ENCODE measurements at places on chromosomes 4 and X.

DNA sequence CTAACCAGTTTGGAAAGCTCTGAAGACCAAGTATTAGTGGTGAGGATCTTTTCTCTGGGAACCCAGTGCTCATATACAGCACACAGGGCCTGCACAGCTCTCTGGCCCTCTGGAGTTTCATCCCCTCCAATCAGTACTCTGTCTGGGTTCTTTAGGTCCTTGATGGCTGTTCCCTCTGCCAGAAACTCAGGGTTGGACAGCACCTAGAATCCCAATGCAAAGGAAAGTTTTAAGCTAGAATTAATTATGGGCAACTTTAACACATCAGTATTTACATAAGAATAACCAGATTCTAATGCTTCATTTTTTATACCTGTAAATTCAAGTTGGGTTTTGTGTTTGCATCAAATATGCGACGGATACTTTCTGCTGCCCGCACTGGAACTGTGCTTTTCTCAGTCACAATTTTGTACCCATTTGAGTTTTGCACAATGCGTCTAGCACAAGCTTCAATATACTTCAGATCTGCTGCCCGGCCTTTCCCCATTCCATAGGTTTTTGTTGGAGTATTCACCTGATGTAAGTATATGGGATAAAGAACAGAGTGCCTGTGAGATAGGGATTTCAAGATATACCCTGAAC is 16.8 kb downstream of the UGDH start:
- no peak for DNase-seq

- DNase-seq, result peak; percentile 63
These were observed 266.8 kb downstream of the C4orf33 start for GRCh38 chr4:129362691-129363274.

DNA sequence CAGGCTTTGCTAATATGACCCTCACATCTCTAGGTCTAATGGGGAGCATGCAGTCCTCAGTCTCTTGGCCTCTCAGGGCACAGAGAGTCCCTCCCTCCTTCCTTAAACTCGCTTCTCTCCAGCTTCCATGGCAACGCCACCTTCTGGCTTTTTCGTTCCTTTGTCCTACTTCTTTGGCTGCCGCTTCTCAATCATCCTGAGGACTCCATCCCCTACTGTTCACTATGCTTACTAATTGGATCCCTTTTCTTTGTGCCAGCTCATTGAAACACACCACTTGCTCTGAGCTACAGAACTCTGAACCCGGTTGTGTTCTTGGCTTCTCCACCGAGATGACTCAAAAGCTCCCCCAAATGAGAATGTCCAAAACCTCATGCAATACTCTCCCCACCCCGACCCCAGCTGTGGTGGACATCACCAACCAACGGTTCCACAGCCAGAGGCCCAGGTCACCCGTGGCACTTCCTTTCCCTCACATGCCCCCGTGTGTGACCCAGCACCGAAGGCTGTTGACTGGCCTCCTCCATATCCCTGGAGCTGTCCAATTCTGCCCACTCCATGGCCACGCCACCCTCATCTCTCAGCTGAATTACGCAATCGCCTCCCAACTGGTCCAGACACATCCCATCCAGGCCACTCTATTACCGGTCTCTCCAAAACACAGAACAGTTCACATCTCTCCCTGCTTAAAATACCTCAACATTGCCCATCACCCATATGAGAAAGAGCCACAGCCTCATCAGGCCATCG is 34.7 kb downstream of the CRMP1 start:
- DNase-seq, result no peak

- DNase-seq, result no peak
These were observed 40.5 kb downstream of the NFKB1 start for GRCh38 chr4:102541697-102542096.

- no peak for DNase-seq
These were observed 88.4 kb downstream of the AFF2 start for GRCh38 chrX:148588649-148589310.

GRCh38 chr4:40421839-40422708 is 86.9 kb downstream of the CHRNA9 start:
- no peak for DNase-seq

DNA sequence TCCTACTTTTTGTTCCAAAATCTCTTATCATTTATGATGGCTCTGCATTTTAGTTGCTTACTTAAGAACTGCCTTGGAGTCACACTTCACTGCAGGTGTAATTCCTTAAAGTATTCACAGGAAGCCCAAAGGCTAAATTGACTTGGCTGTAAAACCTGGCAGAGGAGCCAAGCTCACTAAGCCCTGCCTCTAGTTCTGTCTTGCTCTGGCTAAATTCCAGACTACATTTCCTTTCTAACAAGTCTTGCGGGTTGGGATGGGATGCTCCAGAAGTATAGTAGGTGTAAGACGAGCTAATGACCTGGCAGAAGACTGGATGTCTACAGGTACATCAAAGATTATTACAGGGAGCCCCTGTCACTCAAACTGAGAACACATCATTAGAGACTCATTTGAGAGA is 924.0 kb upstream of the INTU start:
- DNase-seq, result no peak

- DNase-seq, result no peak
These were observed 32.6 kb upstream of the FAM241A start for GRCh38 chr4:112112590-112113170.

DNA sequence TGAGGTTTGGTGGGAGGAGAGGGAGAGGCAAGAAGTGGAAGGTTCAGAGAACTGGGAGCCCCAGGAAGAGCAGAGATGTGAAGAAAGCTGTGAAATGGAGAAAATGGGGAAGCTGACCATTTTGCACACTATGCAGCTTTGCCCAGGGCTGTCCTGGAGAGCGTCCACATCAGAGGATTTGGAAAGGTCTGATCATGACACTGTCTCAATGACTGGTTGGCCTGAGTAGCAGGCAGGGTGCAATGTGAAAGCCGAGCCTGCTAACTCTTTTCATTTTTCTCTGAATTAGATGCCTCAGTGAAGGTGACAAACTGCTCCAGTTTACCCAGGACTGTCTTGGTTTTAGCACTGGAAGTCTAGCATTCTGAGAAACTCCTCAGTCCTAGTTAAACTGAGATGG is 330.1 kb upstream of the RPS6KA3 start:
- DNase-seq, result no peak

GRCh38 chr4:95505799-95506198 is 43.0 kb downstream of the UNC5C start:
- no peak for DNase-seq

DNA sequence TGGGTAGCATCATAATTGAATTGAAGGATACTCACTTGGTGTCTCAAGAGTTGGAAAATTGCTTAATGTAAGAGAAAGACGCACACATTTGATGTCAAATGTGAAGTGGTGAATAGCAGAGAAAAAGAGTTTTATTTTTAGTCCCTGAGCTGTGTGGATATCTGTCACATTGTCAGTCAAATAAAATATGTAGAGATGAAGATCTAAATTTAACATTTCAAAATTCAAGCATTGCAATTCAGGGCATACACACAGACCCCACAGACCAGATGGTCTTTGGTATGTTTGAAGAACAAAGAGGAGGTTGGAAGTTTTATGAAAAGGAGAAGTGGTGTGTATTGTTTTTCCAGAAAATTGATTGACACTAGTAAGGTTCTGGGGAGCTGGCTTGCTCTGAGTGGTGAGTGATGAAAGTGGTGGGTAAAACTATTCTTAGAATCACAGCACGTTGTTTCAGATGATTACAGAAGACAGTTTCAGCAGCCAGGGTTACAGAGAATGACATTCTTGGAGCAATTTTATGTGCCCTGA is 44.9 kb upstream of the BBS12 start:
- no peak for DNase-seq

DNA sequence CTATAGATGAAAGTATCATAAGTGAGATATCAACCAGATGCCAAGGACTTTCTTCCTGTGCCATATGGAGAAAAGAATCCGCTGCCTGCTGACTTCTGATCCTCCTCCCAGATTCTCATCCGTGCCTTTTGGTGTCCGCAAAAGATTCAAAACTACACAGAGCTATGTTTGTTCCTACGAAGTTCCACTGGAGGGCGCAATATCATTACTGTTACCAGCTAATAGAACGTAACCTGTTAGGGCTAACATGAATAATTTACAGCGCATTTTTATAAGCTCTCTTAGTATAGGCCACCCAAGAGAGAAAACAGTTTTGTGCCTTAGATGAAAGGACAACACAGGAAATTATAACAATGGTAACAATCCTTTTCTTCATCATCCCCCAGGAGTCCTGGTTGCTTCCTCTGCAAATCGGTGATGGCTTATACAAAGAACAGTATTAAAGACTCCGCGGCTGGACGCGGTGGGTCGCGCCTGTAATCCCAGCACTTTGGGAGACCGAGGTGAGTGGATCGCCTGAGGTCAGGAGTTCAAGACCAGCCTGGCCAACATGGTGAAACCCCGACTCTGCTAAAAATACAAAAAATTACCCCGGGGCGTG is 22.8 kb upstream of the CENPVL3 start:
- peak; percentile 17 for DNase-seq

DNA sequence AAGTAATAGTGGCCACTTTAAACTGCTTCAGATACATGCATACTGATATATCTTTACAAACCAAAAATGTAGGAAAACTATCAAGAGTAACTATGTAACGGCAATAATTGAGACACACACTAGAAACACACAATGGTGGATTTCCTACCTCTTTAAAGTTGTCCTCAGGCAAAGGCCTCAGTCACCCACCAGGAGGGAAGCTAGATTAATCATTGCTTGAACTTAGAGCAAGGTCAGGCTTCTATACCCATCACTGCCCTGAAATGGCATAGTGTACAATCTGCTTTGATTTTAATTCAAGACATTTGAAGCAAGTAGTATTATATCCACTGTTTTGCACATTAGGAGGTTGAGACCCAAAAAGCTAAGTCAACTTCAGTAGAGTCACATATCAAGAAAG is 110.9 kb downstream of the AREG start:
- no peak for DNase-seq

DNA sequence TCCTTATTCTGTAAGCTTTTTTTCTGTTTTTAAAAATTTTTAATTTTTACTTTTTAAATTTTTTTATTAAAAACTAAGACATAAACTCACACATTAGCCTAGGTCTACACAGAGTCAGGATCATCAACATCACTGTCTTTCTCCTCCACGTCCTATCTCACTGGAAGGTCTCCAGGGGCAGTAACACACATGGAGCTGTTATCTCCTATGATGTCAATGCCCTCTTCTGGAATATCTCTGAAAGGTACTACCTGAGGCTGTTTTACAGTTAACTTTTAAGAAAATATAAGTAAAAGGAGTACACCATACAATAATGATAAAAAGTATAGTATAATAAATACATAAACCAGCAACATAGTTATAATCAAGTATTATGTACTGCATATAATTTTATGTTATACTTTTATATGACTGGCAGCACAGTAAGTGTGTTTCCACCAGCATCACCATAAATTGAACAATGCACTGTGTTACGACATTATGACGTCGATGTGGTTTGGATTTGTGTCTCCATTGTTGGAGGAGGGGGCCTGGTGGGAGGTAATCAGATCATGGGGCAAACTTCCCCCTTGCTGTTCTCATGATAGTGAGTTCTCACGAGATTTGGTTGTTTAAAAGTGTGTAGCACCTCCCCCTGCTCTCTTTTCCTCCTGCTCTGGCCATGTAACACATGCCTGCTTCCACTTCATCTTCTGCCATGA is 21.3 kb downstream of the IL15 start:
- peak; percentile 42 for DNase-seq

DNA sequence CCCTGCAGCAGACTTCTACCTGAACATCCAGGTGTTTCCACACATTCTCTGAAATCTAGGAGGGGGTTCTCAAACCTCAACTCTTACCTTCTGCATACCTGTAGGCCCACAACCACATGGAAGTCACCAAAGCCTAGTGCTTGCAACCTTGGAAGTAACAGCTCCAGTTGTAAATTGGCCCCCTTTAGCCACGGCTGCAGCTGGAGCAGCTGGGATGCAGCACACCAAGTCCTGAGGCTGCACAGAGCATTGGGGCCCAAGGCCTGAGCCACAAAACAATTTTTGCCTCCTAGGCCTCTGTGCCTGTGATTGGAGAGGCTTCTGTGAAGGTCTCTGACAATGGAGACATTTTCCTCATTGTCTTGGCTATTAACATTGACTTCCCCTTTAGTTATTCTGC is 772.4 kb upstream of the INTU start:
- DNase-seq, result no peak

DNA sequence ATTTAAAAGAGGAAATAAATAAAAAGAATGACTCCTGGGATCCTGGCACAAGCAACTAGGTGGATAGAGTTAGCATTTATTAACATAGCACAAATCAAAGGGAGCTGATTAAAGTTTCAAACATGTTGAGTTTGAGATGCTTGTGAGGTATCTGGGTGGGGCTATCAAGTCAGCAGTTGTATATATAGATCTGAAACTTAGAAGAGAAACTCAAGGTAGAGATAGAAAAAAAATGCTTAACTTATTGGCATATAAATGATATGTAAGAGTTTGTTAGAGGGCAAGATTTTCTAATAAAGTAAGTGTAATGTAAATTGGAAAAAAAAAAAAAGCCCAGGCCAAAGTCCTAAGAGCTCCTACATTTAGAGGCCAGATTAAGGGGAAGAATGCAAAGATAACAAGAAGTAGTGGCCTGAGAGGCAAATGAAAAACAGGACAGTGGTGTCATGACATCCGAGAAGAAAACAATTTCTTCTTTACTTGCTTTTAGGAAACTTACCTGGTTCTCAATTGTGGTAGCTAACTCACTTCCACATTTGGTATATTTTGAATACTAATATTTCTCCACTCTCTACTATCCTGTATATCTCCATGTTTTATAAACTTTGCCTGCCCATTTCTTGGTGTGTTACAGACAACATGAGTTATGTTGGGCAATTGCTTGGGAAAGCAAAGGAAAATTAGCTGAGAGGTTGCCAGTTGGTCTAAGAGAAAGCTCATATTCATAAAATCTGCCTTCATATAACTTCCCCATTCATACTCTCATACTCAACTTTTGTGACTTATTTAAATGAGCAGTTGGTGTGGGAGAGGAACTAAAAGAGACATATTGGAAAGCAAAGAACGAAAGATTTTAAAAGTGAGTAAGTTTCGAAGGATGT is 169.2 kb downstream of the PARM1 start:
- DNase-seq, result no peak

GRCh38 chr4:131091896-131092295 is 1995.9 kb downstream of the C4orf33 start:
- peak; percentile 20 for DNase-seq

Data from inflammatory macrophage (primary cell).